ENCODE measurements at places on chromosomes 5 and 9.
A peak's percentile ranks its signal among the peaks of the same experiment; 100 is the strongest.

DNA sequence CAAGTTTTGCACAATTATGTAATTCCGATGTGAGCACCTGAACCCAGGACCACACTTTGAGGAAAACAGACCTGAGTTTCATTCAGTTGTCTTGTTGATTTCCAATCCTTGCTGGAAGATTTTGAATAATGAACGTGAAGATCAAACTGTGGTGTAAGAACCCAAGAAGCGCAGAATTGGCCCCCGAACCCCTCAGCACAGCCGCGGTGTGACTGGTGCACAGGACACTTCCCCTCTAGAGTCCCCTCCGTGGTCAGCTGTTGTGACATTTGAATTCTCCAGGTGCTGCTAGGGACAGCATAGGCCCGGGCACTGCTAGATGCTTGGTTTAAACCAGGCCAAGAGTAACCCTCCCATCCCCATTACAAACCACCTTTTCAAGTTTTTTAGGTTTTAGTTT is 1.7 kb downstream of the BRD3OS start:
- DNase-seq: no peak

DNA sequence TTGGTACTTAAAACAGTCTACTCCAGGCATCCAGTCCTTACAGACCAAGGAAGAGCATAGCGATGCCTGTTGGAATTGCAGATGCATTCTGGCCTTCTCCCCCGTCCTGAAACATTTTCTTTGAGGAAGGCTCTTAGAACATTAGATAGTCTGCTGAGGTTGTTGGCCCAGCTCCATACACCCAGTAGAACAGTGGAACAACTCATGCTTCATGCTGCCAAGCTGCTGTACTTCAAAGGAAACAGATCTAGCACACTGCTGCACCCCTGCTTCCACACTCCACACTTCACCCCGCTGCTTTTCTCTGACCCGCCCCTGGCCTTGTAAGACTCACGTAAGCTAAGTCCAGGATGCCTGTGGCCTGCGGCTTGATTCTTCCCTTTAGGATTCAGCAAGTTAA is 33.4 kb upstream of the NCS1 start:
- DNase-seq: peak; percentile 100

- DNase-seq: peak; percentile 32
Observed at GRCh38 chr9:91166796-91167366, 194.8 kb downstream of the AUH start.

- DNase-seq: no peak
Observed at GRCh38 chr9:68841276-68842052, 136.4 kb downstream of the PIP5K1B start.

GRCh38 chr5:74361406-74362358 is 278.8 kb downstream of the ENC1 start:
- DNase-seq: no peak

DNA sequence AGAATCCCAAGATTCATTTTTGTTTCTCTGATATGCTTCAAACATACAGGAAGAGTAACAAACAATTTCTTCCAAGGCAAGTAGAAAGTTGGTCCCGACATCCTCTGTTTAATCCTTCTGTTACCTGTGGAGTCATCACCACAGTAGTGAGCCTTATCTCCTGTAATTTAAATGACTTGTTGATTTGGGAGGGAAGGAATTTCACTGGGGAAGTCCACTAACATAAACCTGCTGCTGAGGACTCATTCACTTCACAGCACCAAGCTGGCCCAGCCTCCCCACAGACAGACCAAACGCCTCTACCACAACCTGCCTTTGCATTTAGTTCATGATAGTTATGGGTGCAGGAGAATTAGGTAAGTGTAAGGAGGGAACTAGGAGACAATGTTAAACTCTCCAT is 63.2 kb downstream of the PRKACG start:
- DNase-seq: no peak

GRCh38 chr5:11524188-11524587 is 380.1 kb downstream of the CTNND2 start:
- DNase-seq: no peak

DNA sequence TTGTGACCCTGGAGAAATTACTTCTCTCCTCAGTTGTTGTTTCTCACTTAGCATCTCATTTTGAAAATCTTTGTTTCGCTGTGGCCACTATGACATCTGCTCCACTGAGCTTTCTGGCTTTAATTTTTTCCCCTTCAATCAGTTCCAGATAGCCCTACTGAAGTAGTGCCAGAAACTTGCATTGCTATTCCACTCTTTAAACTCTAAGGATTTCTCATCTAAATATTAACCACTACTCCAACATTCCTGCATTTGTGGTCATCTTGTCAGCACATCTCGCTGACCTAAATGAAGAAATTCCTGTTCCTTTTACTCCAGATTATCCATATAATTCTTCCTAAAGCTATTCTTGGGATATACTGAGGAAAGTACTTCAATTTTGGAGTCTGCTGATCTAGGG is 15.3 kb upstream of the NOL6 start:
- peak; percentile 58 for DNase-seq

- DNase-seq: no peak
Observed at GRCh38 chr5:142292249-142292648, 32.6 kb downstream of the SPRY4 start.

DNA sequence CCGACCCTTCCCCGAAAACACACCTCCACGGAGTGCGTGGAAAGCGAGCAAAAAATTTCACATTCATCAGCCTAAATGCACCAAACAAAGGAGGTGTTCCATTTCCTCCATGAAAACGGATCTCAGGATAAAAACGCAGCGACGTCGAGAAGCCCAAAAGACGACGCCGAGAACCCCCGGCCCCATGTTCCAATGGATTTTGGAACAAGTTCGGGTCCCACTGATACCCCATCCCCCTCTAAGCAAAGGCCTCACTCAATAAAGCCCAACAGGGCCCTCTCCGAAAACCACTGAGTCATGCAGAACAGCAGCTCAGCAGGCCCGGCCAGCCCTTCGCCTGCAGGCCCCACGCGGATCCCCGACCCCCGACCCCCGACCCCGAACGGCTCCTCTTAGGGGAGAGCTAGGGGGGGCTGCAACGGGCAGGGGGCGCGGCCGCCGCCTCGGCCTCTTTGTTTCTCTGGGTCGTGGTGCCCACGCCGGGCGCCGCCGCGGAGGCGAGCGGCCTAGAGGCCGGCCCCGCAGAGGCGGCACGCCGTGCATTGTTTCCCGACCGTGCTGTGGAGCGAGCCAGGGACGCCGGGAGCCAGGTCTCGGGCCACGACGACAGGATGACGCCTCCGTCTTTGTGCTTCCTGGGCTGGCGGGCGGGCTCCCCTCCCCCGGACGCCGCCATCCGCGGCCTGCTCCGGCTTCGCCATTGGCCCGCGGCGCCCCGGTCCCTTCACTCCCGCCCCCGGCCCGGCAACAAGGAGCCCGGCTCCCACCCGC is 915 bp downstream of the ZFAND5 start:
- peak; percentile 61 for DNase-seq

GRCh38 chr9:77712533-77713130 is 64.5 kb upstream of the GNA14 start:
- peak; percentile 97 for DNase-seq

DNA sequence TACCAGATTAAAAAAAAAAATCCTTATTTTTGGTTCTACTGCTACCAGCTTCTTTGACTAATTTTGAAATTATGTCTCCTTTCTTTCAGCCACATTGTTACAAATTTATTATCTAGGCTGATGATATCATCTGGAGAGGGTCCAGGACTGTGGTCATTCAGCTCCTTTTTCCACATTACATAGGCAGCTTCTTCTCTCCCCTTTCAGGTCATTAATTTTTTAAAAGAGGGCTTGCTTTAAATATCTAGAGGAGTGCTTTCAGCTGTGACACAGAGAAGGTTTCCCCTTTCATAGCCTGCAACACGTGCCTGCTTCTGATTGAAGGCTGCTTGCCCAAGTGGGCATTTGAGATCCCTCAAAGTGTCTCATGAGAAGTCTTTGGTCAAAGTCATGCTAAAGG is 155.7 kb upstream of the PAPPA start:
- peak; percentile 90 for DNase-seq

- no peak for DNase-seq
Observed at GRCh38 chr9:113526841-113527240, 63.3 kb downstream of the RGS3 start.

DNA sequence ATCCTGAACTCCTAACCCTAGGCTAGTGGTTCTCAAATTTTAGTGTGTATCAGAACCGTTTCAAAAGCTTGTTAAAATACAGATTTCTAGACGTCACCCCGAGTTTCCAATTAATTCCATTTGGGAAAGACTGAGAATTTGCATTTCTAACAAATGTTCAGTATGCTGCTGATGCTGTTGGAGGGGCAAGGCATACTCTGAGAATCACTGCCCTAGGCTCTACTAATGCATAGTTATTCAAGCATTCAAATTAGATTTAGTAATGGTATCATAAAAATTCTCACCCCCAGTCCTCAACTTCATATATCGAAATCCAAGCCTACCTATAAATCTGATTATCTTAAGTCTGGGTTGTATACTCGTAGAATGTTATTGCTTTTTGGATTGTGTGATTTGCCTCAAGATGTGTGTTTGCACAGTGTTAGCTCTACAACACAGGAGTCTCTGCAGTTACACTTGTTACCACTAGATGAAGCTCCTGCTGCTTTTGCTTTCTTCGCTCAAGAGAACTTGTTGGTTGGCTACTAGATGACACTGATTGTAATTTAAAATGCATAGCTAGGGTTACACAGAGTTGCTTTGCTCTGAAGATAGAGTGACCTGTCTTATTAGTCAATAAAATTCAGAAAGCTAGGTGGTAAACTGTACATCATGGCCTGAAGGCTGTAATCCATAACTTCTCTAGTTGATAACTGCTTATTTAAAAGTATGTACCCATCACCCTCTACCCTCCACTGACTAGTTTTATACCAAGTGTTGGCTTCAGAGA is 7.5 kb upstream of the ERAP2 start:
- DNase-seq: peak; percentile 76

DNA sequence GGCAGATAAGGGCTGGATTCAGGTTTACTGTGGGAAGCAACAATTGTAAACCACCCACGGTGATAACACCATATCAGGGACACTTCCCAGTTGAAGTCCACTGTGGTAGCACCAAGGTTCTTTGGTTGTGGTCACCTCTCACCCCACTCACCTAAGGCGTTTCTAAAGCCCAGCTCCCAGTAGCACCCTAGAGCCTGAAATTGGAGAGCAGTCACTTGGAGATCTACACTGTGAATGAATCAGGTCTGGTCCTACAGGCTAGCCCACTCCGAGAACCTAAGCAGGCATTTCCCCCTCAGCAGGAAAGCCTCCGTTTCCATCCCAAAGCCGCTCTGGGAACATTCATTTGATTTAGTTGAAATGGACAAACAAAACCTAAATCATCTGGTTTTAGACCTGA is 191.3 kb downstream of the TTC39B start:
- DNase-seq: no peak

GRCh38 chr9:34334337-34334824 is 5.0 kb downstream of the NUDT2 start:
- DNase-seq: no peak

GRCh38 chr5:113226116-113226736 is 208.6 kb downstream of the TSSK1B start:
- no peak for DNase-seq

DNA sequence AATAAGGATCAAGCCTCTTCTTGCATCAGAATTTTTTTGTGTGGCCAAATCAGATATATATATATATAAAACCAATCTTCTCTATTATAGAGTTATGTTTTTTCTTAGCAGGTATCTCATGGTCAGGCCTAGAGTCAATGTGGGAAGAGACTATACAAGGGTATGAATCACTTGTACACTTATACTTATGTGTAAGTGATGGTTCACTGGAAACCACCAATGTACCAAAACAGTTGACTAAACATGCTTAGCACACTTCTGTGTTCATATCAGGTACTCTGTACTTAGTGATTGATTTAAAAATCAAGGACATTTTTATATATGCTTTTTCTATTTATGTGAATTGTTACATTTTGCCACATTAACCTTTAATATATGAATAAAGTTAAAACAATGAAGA is 92.6 kb downstream of the CWC27 start:
- DNase-seq: no peak

DNA sequence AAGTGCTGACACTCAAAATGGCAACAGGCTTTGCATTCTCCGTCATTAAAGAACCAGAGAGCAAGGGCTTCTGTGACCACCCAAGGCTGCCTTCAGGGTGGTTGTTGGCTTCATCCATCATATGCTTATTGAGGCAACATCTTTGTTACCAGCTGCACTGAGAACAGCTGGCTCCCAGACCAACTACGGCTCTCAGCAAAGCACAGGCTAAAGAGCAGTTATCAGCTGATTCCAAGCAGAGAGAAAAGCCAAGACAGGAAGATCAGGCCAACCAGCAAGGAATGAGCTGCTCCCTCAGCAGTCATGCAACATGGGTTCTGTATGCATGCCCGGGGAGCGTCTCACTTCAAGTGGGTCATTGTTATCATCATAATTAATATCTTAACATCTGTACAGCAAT is 358.9 kb downstream of the ACTL7B start:
- no peak for DNase-seq

DNA sequence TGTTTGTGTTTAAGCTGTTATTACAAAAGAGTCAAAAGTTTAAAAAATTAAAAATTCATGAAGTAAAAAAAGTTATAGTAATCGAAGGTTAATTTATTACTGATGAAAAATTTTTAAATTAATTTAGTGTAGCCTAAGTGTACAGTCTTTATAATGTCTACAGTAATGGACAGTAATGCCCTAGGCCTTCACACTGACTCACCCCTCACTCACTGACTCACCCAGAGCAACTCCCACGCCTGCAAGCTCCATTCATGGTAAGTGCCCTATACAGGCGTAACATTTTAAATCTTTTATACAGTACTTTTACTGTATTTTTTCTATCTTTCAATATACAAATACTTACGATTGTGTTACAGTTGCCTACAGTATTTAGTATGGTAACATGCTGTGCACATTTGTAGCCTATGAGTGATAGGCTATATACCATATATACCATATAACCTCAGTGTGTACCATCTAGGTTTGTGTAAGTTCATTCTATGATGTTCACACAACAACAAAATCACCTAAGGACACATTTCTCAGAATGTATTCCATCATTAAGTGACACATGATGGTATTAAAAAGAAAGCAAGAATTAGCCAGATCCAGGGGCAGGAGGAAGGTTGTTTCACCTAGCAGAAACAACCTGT is 40.1 kb downstream of the DCAF10 start:
- DNase-seq: peak; percentile 84
